ENCODE measurements at places on chromosomes 2 and 18. TPM values are rescaled to one million over a fixed set of nuclear protein-coding genes. Genes with fewer than 3 reads are reported as not detected.

DNA sequence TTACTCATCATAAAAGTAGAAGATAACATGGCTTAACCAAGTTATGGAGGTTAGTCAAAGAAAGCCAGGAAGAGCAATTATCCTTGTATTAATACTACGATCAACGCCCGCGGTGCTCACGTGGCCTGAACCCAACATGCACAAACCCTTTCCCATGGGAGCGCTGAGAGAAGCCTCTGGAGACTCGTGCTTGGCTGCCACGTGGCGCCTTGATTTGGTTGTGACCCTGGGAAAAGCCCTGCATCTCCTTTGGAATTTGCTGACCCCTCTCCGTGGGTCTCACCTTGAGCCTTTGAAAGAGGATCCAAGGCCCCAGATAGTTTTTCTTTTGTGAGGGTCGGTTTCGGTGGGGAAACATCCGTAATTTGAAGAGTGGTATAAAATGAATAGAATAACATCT lies 255.6 kb downstream of the DCDC2C start:
- H3K27me3 ChIP-seq, result no peaks in the 10 kb centered on the region
- H3K36me3 ChIP-seq, result no peaks in the 10 kb centered on the region
- no peak overlapping the region for H3K27ac ChIP-seq
- H3K4me1 ChIP-seq, result no peaks in the 10 kb centered on the region

GRCh38 chr2:199462956-199463692 lies 5.4 kb upstream of the SATB2 start:
- peak overlapping the region; percentile 43 for H3K4me3 ChIP-seq
- peaks cover 70% of the 10 kb centered on the region for H3K27me3 ChIP-seq
- H3K4me1 ChIP-seq, result peaks cover 18% of the 10 kb centered on the region
- H3K27ac ChIP-seq, result peak overlapping the region; percentile 60

The POTEJ gene
- not detected for total RNA-seq

- H3K27ac ChIP-seq, result no peak overlapping the region
- no peak for DNase-seq
- H3K4me1 ChIP-seq, result peaks cover 11% of the 10 kb centered on the region
- H3K27me3 ChIP-seq, result peaks cover 12% of the 10 kb centered on the region
Observed at GRCh38 chr2:42960842-42961180, 168.4 kb upstream of the HAAO start.

The CNGA3 gene
- total RNA-seq, result not detected
